ENCODE measurements at places on chromosomes 4 and X.

DNA sequence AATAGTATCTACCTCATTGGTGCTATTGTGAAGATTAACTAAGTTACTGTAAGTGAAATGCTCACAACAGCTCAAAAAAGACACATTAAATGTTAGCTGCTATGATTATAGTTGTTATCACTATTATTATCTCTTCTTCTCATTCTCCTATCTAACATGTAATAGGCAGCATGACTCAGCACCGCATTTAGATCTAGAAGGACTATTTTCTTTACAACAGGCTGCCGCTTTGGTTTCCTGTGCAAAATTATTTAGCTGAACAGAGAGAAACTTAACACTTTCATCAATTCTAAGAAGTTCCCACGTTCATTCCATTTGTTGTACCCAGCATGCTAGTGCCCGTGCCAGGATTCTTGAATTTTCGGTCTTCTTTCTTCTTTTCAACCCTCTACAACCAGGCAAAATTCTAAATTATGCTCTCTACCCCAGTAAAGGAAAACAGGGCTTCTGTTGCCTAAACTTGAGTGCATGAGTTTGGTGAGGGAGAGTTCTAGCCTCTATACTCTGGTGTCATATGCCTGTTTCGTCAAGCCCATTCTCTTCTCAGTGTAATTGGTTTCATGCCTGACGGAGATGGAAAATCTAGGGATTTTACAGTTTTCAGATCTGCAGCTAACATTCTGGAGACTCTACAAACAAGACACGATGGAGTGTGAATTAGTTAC, 378.9 kb downstream of the PPP1R2C start:
- no peak for DNase-seq

GRCh38 chr4:140645196-140645595, 76.4 kb upstream of the UCP1 start:
- no peak for DNase-seq

GRCh38 chrX:56994375-56995270, 718 bp downstream of the SPIN3 start:
- no peak for DNase-seq

- no peak for DNase-seq
Measured at GRCh38 chrX:84240848-84241565, 53.0 kb upstream of the RPS6KA6 start.

- DNase-seq: no peak
Measured at GRCh38 chrX:17743913-17744312, 6.6 kb downstream of the SCML1 start.

DNA sequence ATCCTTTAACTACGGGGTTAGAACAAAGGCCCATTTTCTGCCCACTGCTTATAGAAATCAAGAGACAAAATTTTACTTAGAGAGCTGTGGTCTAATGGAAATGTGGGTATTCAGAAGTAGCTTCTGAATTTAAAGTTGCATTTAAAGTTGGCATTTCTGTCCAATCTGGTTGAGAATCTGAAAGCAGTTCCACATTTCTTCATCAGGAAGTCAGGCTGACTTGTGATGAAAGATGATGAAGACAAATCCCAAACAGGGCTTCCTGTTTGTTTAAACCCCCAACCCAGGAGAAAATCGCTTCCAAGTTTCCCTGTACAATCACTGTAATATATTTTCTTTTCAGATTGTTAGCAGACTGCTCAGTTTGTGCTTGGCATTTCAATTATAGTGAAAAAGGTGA, 345.3 kb downstream of the SPRY1 start:
- DNase-seq: no peak

DNA sequence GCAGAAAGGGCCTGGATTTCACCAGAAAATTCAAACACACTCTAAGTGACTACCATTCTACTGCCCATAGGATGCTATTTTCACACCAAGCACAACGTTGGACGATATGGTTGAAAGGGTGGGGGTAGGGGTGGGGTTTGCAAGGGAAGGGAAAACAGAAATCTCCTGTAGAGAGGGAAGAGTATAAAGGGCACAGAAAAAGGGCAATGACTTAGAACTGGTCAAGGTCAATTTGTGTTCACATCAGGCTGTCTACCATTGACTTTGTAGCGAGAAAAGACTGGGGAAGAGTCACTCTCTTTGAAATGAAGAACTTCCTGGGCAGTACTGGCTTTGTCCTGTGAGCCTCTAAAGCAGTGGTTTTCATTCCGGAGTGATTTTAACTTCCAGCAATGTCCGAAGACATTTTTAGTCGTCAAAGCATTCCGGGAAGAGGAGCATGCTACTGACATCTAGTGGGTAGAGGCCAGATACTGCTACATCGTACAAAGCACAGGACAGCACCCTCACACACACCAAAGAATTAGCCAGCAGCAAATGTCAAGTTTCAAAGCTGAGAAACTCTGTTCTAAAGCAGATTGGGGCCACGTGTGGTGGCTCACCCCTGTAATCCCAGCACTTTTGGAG, 48.4 kb upstream of the SLC7A3 start:
- DNase-seq: peak; percentile 1

DNA sequence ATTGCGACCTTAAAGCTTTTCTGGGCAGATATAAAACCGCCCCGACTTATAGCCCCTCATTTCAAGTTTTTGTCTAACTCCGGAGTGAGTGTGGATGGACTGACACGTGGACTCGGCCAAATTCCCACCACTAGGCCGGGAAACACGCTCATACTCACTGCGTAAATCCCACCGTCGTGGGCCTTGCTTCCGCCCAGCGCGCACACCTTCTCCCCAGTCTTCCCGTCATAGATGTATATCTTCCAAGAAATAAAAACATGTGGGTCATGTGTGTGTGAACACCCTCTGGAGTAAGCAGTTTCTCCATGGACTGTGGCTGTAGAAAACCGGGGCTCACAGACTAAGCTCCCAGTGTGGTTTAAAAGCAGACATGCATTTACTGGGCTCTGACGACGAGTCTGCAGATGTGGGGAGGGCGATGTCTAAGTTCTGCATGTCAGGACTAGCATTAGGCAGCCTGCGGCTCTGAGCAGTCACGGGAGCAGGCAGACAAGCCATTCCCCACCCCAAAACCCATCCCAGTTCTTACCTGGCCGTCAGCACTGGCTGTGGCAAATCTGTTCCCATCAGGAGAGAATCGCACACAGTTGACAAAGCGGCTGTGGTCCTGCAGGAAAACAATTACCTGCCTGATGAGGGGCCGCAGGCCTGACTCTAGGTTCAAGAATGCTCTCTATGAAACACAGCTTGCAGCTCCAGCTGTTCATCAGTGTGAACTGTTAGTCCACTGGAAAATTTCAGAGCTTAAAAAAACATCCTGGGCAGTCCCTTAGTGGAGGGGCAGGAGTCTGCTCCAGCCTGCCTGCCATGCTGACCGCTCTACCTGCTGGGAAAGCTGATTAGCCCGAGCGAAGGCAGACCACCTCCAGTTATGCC, 28.2 kb downstream of the WDR1 start:
- DNase-seq: no peak

DNA sequence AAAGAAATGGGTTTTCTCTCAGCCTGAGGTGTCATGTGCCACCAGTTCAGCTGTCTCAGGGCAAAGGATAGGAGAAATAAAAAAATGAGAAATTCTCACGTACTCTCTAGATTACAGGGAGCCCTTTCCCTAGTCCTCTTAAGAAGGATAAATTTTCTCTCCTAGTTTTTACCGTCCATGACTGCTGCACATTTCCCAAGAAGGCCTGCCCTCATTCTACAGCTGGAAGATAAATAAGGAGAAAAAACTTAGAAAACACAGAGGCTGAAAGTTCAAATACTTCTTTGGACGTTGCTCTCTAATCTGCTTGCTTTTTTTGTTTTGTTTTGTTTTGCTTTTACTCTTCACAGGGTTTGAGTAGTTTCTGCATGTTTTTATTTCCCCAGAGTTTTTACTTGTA, 211.9 kb downstream of the DCAF12L2 start:
- DNase-seq: no peak

GRCh38 chr4:84856468-84857049, 109.9 kb downstream of the WDFY3 start:
- DNase-seq: no peak

GRCh38 chr4:13872155-13872554, 244.6 kb upstream of the BOD1L1 start:
- DNase-seq: no peak

DNA sequence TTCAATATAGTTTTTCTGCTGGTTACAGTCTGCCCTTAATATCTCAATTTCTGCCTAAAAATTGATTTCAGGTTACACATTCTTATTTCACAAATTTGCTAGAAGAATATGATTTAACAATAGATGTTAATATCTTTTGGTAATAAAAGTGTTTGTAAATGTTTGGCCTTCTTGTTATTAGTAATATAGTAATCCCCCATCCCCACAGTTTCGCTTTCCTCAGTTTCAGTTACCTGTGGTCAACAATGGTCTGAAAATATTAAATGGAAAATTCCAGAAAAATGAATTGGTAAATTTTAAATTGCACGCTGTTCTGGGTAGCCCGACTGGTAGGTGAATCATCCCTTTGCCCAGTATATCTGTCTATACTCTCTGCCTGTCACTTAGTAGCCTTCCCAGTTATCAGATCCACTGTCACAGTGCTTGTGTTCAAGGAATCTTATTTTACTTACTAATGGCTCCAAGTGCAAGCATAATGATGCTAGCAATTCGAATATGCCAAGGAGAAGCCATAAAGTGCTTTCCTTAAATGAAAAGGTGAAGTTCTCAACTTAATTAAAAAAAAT, 3.5 kb upstream of the BMP2K start:
- no peak for DNase-seq
